Jurkat, Clone E6-1 (cell line): ENCODE measurements at places on chromosomes 4 and X.

- DNase-seq: peak; percentile 3
Observed at GRCh38 chr4:83905952-83906351, 370.0 kb downstream of the GPAT3 start.

DNA sequence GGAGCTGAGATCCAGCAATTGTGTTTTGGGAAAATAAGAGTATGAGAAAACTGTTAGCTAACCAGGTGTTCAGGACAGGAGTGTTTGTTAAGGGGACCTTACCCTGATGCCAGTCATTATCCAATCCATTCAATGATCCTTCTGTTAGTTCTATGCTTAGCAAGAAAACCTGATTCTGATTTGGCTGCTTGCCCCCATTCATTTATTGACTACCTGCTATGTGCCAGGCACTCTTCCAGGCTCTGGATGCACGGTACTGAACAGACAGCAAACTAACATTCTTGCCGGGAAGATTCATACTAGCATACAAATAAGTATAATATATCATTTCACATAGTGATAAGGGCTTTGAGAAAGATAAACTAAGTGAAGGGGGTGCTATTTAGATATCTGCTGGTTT, 1.0 kb upstream of the MECP2 start:
- DNase-seq: no peak

- no peak for DNase-seq
Observed at GRCh38 chr4:39037491-39037825, 5.2 kb upstream of the TMEM156 start.

DNA sequence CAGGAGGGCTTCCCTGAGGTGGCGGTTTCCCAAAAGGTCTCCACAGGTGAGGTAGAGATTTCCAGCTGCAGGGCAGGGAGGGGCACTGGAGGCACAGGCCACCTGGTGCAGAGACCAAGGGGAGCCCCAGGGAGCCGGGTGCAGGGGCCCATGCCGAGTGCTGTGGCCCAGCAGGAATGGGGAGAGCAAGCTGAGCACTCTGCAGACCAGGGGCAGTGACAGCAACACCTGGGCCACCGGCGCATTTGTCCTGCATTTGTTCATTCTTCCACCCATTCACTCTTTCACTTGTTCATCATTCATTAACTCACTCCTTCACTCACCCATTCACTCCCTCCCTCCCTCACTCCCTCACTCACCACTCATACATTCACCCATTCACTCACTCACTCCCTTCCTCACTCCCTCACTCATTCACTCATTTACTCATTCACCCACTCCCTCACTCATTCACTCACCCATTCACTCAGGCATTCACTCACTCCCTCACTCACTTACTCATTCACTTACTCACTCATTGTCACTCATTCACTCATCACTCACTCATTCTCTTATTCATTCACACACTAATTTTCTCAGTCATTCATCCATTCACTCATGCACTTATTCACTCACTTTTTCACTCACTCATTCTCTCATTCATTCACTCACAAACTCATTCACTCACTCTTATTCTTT, 16.3 kb downstream of the CPZ start:
- no peak for DNase-seq

GRCh38 chr4:54228056-54228527, 1.0 kb upstream of the PDGFRA start:
- no peak for DNase-seq

DNA sequence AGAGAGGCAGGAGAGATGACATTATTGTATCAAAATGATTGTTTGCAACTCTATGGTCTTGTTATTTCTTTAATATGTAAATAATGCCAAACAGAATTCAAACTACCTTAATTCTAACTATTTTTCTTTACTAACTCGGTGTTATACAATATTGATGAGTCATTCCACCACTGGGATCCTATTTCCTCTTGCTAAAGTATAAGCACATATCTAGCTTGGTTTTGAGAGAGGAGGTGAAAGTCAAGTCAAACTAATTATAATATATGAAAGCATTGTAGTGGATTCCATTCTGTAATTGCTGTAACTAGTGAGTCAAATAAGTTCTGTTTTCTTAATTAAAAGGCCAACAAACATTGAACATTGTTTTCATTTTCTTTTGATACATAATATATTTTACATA, 837.6 kb downstream of the PDHA2 start:
- DNase-seq: no peak

DNA sequence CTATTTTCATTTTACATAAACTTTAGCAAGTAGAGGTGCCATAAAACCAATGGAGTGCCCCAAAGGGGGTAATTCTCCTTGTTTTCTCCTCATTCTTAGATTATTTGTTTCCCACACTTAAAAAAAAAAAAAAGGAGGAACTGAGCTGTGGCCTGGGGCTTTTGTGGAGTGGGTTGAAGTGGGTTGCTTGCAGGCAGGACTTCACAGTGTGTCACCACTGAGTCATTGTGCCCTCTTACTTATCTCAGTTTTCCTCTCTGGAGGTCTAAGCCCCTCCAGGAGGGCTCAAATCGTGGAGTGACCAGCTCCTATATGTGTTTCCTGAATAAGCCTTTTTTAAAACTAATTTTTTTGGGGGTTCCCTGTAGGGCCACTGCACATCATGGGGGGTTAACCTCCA, 69.0 kb downstream of the SLC16A2 start:
- DNase-seq: no peak

DNA sequence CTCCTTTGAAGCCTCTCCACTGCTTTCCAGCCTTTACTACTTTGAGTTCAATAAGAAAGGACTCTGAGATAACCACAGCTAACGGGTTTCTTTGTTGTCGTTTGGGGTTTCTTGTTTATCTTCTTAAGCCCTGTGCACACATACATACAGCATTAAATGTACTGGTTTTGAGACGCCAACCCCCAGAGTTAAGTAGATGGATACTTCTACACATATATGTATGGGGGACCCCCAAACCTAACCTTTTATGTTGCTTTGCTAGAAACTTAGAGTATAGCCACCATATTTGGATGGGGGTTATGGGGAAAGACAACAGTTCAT, 697 bp downstream of the CEP135 start:
- DNase-seq: peak; percentile 53

- no peak for DNase-seq
Observed at GRCh38 chrX:132266583-132267355, 47.5 kb upstream of the RAP2C start.

DNA sequence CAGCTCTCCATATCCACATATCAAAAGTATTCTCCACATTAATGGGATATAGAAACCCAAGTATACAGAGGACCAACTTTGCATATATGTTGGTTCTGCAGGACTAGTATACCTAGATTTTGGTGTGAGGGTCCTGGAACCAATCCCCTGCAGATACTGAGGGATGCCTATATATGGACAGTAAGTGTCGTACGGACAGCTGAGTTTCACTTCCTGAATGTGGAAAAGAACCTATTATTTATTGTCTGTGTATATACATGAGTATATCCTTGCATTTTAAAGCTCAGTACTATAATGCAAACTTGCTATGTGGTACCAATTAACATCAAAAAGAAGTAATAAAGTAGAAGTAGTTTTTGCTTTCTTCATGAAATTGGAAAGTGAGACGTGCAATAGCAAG, 101.9 kb downstream of the FBXW7 start:
- no peak for DNase-seq

GRCh38 chr4:141002323-141002805, 130.9 kb downstream of the RNF150 start:
- no peak for DNase-seq

GRCh38 chrX:97267396-97268181, 383.9 kb downstream of the RPA4 start:
- no peak for DNase-seq

DNA sequence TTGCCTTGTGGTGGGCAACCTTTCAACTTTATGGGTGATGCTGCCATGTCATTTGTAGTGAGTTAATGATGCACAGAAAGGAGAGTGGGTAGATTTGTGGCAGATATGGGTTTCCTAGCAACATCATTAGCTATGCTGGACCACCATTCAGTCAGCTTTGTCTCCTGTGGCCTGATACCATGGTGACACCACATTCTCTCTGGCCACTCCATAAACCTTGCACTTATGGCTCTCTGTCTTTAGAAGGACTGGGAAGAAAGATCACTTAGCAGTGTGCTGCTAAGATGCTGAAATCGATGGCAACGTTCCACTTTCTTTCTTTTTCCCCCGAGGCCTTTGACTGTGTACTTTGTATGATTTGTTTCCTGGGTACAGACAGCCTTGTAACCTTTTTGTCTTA, 95.0 kb upstream of the SOX3 start:
- no peak for DNase-seq

- DNase-seq: no peak
Observed at GRCh38 chr4:152007111-152007510, 246.3 kb upstream of the GATB start.

- DNase-seq: no peak
Observed at GRCh38 chr4:13893211-13893610, 265.7 kb upstream of the BOD1L1 start.

DNA sequence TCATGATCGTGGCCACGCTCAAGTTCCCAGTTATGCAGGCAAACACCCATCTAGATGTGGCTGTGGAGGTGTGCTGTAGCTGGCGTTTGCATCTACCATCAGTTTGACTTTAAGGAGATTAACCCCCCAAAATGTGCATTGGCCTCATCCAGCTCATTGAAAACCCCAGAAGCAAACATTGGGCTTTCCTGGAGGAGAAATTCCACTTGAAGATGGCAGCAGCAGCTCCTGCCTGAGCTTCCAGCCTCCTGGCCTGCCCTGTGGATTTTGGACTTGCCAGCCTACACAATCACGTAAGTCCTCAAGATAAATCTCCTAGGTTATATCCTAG, 30.2 kb upstream of the SLC25A6 start:
- no peak for DNase-seq

DNA sequence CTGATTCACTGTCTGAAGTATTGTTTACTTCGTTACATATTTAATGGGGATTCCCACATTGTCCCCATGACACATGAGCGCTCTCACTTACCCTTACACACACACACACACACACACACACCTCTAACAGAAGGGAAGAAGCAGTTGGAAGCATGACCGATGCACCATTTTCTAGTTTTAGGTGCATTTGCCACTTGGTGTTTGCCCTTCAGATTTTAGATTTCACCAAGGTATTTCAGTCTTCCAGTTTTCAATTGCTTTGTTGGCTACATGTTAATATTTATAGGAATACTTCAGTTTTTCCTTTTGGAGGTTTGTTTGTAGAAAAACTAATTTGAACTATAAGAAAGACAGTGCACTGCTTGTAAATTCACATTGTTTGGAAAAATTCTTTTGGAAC, 3.1 kb downstream of the POU4F2 start:
- DNase-seq: no peak

DNA sequence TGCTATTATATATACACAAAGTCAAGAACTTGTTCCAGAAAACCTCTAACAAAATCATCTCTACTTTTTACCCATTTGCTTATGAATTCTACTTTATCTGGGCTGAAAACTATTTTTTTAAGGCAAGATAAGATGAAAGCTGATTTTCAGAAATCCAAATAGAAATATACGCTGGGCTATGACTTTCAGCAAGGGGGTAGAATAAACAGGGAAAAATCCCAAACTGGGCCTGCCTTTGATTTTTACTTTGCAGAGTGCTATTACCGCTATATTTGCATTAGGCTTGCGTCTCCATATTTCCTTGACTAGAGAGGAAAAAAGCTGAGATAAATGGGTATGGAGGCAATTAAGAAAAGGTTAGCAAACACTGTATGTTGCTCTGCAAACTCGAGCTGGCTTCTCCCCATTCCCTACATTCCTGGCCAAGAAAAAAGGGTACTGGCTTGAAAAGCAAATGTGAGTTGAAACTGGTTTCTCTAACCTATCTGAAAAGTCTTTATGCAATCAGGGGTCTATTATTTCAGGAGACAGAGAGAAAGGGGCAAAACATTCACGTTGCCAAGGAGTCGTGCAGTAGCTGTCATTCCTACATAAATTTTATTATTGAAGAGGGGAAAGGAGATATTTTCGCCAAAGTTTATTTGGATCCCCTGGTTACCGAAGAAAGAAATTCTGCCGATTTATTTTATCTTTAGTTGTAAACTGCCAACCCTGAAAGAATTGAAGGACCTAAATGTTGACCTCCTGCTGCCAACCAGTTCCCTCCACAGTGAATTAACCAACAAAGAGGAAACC, 2.2 kb downstream of the TMEM47 start:
- no peak for DNase-seq

- no peak for DNase-seq
Observed at GRCh38 chr4:123569541-123569940, 172.9 kb downstream of the SPRY1 start.

- no peak for DNase-seq
Observed at GRCh38 chr4:182698212-182698611, 219.0 kb downstream of the DCTD start.
